ENCODE measurements at places on chromosomes 3 and 15. TPM values are rescaled to one million over a fixed set of nuclear protein-coding genes. Genes with fewer than 3 reads are reported as not detected.

Gene STXBP5L
- not detected for total RNA-seq

Gene CCR9
- total RNA-seq: not detected

Gene GUCA1C
- total RNA-seq: not detected

Gene KCNAB1
- total RNA-seq: not detected

Gene ITGB5
- total RNA-seq: 50.2 TPM

Gene SEMA7A
- total RNA-seq: 15.8 TPM

Gene P2RY13
- total RNA-seq: not detected

Gene HPS3
- 18.9 TPM for total RNA-seq

GRCh38 chr3:171468296-171468906, 8.2 kb upstream of the TNIK start:
- H3K27ac ChIP-seq: no peak overlapping the region
- H3K4me3 ChIP-seq: no peak overlapping the region
- DNase-seq: no peak
- H3K4me1 ChIP-seq: no peaks in the 10 kb centered on the region
- no peaks in the 10 kb centered on the region for H3K27me3 ChIP-seq

DNA sequence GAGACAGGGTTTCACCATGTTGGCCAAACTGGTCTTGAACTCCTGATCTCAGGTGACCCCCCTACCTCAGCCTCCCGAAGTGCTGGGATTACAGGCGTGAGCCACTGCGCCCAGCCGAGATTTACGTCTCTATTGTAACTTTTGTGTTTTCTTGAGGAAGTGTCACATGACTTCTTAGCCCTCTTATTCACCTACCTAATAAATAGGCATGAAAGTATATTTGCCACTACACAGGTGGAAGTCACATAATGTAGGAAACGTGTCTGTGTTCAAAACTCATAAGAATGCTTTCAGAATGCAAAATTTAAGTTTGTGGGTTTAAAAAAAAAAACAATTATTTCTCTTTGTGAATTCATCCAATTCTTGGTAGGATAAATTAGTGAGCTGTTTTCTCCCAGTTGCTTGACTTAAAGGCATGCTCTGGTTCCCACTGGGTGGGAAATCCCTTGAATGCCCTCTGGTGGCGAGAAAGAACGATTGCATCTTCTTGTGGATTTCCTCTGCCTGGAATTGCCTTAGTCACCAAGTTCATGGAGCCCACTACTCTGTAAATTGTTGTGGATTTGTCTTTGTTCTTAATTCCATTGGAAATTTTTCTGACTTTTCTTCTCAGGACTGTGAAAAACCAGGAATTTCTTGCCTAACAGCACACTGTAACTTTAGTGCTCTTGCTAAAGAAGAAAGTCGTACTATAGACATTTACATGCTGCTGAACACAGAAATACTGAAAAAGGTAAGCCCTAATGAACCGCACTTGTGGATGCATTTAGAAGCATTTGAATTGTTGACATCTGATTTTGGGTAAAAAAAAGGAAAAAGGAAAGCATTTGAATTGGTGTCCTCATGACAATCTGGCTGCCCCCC, 82.2 kb upstream of the CTDSPL start:
- no peaks in the 10 kb centered on the region for H3K4me1 ChIP-seq
- H3K27me3 ChIP-seq: peaks cover 2% of the 10 kb centered on the region
- no peak overlapping the region for H3K4me3 ChIP-seq
- H3K27ac ChIP-seq: no peak overlapping the region

DNA sequence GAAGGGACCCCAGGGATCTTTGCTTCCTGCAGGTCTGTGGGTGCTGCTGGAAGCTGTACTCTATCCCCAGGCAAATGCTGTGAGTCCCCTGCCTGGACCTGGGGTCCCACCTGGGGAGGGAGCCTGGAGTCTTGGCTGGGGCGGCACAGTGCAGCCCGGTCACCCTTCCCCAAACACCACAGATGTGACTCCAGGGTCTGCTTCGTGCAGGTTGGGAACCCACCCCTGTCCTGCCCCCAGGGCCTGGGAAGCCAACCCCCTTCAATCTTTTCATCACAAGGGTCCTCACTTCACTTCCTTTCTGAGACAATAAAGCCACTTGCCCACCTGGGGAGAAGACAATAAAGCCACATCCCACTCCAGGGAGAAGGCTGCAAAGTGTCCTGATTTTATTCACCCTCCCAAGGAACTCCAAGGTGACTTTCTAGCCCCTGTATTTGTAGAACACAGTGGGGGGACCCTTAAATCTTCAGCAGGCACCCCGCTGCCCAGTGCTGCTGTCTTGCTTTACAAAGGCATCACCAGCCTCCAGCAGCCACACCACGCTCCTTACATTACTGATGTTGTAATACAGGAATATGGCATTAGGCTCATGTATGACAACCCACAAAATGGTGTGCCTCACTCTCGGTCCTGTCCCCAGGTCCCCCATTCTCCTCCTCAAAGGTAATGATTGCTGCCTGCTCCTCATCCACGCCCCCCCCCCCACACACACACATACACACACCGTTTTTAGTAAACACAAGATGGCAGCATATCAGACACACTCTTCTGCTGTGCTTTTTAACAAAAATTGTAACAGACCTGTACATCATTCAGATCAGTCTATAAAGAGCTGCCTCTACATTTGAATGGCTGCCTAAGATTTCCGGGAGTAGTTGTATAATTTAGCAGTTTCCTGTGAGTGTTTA, 9.9 kb downstream of the C3orf22 start:
- H3K4me3 ChIP-seq: no peak overlapping the region
- DNase-seq: no peak
- no peak overlapping the region for H3K27ac ChIP-seq
- H3K27me3 ChIP-seq: peaks cover 27% of the 10 kb centered on the region
- H3K4me1 ChIP-seq: peaks cover 8% of the 10 kb centered on the region

- H3K27ac ChIP-seq: no peak overlapping the region
- no peaks in the 10 kb centered on the region for H3K36me3 ChIP-seq
- H3K27me3 ChIP-seq: no peaks in the 10 kb centered on the region
- DNase-seq: no peak
Observed at GRCh38 chr3:192063570-192063969, 602.6 kb downstream of the PYDC2 start.

GRCh38 chr3:69082805-69083204, 1.9 kb upstream of the ARL6IP5 start:
- no peak for DNase-seq
- no peaks in the 10 kb centered on the region for H3K36me3 ChIP-seq
- H3K4me3 ChIP-seq: no peak overlapping the region
- no peak overlapping the region for H3K27ac ChIP-seq

- H3K4me3 ChIP-seq: no peak overlapping the region
- peak overlapping the region; percentile 90 for H3K27ac ChIP-seq
- peaks cover 77% of the 10 kb centered on the region for H3K4me1 ChIP-seq
- no peaks in the 10 kb centered on the region for H3K27me3 ChIP-seq
- peak; percentile 60 for DNase-seq
Observed at GRCh38 chr15:63474810-63475316, 29.5 kb upstream of the USP3 start.

- H3K27me3 ChIP-seq: no peaks in the 10 kb centered on the region
- no peak for DNase-seq
- H3K4me1 ChIP-seq: no peaks in the 10 kb centered on the region
- no peaks in the 10 kb centered on the region for H3K36me3 ChIP-seq
Observed at GRCh38 chr15:45732662-45733061, 97.8 kb downstream of the SQOR start.

GRCh38 chr15:60478566-60479360, at the start of gene ICE2:
Gene ICE2 (minus strand): TSS chr15:60479142. CDS start chr15:60477977, 1,165 bp downstream.
- peaks cover 13% of the 10 kb centered on the region for H3K36me3 ChIP-seq
- peak within 1 kb of the TSS; percentile 67 for H3K4me3 ChIP-seq
- no peaks in the 10 kb centered on the region for H3K27me3 ChIP-seq
- H3K4me1 ChIP-seq: peaks cover 43% of the 10 kb centered on the region
- H3K27ac ChIP-seq: peak within 1 kb of the TSS; percentile 93

DNA sequence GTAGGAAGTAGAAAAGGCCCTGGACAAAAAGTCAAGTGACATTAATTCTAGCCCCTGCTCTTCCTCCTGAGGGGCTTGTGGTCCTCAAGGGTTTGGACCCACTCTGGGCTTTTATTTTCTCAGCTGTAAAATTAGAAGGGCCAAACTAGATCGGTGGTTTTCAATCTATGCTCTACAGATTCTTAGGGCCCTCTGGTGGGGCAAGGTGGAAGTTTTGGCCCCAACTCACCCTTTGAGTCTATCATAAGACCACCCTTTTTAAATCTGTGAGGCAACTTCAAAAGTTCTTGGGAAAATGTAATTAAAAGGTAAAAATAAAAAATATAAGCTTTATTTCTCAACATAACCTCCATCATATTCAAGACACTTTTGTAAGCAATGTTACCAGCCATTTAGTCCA, 25.6 kb upstream of the CFAP161 start:
- H3K4me3 ChIP-seq: no peak overlapping the region
- no peak overlapping the region for H3K27ac ChIP-seq
- no peak for DNase-seq
- no peaks in the 10 kb centered on the region for H3K4me1 ChIP-seq
- H3K36me3 ChIP-seq: no peaks in the 10 kb centered on the region
- no peaks in the 10 kb centered on the region for H3K27me3 ChIP-seq

GRCh38 chr3:11116336-11117059, 37.8 kb upstream of the HRH1 start:
- no peak overlapping the region for H3K27ac ChIP-seq
- H3K36me3 ChIP-seq: no peaks in the 10 kb centered on the region
- no peaks in the 10 kb centered on the region for H3K4me1 ChIP-seq
- H3K4me3 ChIP-seq: no peak overlapping the region

GRCh38 chr3:12170207-12170606, 11.5 kb upstream of the TIMP4 start:
- H3K27ac ChIP-seq: no peak overlapping the region
- no peak for DNase-seq
- no peak overlapping the region for H3K4me3 ChIP-seq
- H3K4me1 ChIP-seq: no peaks in the 10 kb centered on the region

DNA sequence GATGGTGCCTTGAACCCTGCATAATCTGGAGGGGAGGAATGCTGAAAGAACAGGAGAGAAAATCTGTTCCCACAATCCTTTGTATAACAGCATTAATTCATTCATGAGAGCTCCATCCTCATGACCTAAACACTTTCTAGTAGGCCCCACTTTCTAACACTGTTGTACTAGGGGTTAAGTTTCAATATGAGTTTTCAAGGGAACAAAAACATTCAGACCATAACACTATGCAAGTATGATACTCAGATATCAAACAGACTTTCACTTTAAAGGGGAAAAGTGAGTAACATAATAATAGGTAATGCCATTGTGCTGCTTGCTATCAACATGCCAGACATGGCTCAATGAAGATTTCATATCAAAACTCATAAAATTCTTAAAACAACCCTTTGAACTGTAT, 32.4 kb upstream of the PLSCR2 start:
- H3K27ac ChIP-seq: no peak overlapping the region
- peaks cover 8% of the 10 kb centered on the region for H3K4me1 ChIP-seq
- no peaks in the 10 kb centered on the region for H3K36me3 ChIP-seq
- no peak overlapping the region for H3K4me3 ChIP-seq

DNA sequence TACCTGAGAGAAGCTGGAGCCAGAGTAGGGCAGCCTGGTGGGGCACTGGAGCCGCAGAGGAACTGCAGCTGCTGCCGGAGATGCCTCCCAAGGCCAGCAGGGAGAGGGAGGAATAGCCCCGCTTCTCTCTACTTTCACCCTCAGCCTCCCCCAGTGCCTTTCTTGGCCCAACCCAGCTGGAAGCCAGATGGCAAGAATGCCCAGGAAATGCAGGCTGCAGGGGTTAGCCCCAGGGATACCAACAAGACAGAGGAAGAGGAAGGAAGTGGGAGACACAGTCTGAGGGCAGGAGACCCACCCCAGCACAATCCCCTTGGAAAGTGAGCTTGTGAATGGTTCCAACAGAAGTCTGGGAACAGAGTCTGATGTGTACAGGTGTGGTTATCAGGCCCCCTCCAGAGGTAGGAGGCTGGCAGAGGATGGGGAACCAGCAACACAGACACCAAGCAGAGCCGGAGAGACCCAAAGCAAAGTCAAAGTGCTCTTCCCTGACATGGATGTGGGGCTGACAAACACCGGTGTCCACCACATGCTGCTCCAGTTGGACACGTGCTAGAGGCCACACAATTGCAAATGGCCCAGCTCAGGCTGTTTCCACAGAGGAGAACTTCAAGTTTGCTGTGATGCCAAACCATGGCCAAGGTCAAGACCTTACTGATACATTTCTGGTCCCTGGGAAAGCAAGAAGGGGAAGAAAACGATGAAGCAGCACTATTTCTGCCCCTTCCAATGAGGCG, 418.8 kb upstream of the PROK2 start:
- peaks cover 7% of the 10 kb centered on the region for H3K4me1 ChIP-seq
- no peak overlapping the region for H3K4me3 ChIP-seq
- H3K27me3 ChIP-seq: no peaks in the 10 kb centered on the region
- no peaks in the 10 kb centered on the region for H3K36me3 ChIP-seq

DNA sequence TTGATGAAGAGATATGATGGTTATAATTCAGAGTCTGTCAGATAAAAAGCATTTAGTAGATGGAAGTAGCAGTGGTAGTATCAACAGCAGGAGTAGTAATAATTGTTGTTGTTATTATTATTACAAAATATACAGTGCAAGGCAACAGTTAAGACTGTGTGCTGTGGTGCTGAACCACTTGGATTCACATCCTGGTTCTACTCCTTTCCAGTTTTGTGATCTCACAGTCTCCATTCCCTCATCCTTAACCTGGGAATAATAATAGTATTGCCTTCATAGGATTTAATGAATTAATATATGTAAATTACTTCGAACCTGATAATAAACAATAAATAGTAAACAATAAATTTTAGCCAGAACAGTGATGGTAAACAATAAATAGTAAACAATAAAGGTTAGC, 37.1 kb upstream of the TSC22D2 start:
- no peak overlapping the region for H3K27ac ChIP-seq
- no peak overlapping the region for H3K4me3 ChIP-seq
- H3K27me3 ChIP-seq: no peaks in the 10 kb centered on the region
- H3K36me3 ChIP-seq: no peaks in the 10 kb centered on the region
- no peak for DNase-seq

DNA sequence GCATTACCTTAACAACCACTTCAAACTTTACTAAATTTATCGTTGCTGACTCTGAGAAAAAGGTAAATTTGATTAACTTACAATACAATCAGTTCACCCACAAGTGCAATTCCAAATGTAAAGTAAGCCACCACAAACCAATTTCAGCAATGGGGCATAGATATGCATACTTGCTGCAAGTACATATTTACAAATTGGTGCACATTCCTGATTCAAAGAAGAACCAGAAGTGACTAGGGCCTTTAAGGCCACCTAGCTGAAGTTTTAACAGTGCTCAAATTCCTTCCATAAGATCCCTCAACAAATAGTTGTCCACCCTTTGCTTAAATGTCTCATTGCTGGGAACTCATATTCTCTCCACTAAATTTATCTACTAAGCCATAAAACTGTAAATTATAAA, 67.2 kb downstream of the INO80 start:
- no peak for DNase-seq
- no peak overlapping the region for H3K27ac ChIP-seq
- peaks cover 19% of the 10 kb centered on the region for H3K4me1 ChIP-seq
- H3K36me3 ChIP-seq: peaks cover 15% of the 10 kb centered on the region
- no peak overlapping the region for H3K4me3 ChIP-seq

GRCh38 chr3:86934851-86935250, 56.1 kb downstream of the VGLL3 start:
- H3K4me1 ChIP-seq: no peaks in the 10 kb centered on the region
- no peak overlapping the region for H3K27ac ChIP-seq
- H3K36me3 ChIP-seq: no peaks in the 10 kb centered on the region
- no peak for DNase-seq
- H3K4me3 ChIP-seq: no peak overlapping the region
- H3K27me3 ChIP-seq: no peaks in the 10 kb centered on the region

Data from HepG2 (cell line).